ENCODE measurements at places on chromosomes 6 and 20.

GRCh38 chr6:18207438-18207837, 52.2 kb downstream of the KDM1B start:
- DNase-seq: no peak

GRCh38 chr6:155687645-155688044, 232.0 kb upstream of the NOX3 start:
- DNase-seq: no peak

GRCh38 chr6:162177746-162178145, 549.8 kb downstream of the PRKN start:
- DNase-seq: no peak

- DNase-seq: no peak
These were observed 19.9 kb downstream of the SLC13A3 start for GRCh38 chr20:46631212-46631869.

DNA sequence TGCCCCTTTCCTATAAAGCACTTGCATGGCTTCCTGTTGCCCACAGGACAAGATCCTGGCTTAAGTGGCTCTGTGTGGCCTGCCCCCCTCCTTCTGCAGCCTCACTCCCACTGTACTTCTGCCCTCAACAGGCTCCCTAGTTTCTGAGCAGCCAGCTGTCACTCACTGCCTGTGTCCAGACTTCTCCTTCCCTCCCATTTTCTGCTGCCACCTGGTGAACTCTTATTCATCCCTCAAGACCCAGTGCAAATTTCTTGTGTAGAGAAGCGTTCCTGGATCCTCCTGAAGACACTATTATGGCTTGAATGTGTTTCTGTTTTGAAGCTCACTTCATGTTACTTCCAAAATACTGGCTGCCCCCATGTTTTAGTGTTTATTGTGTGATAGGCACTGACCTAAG, 26.5 kb downstream of the SNPH start:
- no peak for DNase-seq

- no peak for DNase-seq
These were observed 171.3 kb upstream of the SSTR4 start for GRCh38 chr20:22863826-22864225.

GRCh38 chr6:117928833-117929232, 21.8 kb downstream of the SLC35F1 start:
- DNase-seq: no peak

DNA sequence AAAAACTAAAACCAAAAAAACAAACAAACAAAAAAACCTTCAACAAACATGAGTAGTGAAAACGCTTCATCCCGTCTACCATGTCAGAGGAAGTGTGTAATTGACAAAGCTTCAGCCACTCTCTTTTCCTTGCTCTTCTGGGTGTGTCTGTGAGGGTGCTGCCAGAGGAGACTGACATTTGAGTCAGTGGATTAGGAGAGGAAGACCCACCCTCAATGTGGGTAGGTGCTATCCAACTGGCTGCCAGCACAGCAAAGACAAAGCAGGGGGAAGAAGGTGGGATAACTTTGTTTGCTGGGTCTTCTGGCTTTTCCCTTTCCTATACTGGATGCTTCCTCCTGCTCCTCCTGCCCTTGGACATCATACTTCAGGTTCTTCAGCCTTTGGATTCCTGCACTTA, 145.6 kb downstream of the TASP1 start:
- no peak for DNase-seq

DNA sequence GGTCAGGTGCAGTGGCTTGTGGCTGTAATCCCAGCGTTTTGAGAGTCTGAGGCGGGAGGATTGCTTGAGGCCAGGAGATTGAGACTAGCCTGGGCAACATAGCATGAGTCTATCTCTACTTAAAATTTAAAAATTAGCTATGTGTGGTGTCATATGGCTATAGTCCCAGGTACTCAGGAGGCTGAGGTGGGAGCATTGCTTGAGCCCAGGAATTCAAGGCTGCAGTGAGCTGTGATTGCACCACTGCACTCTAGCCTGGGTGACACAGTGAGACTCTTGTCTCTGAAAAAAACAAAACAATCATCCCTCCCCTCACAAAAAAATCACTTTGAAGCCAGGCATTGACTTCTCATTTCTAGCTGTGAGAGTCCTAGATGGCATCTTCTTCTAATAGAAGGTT, 32.1 kb downstream of the AIG1 start:
- DNase-seq: no peak

- DNase-seq: no peak
These were observed 744.1 kb upstream of the GJE1 start for GRCh38 chr6:141388666-141389065.

GRCh38 chr20:49768204-49769047, 44.2 kb upstream of the SLC9A8 start:
- peak; percentile 84 for DNase-seq

DNA sequence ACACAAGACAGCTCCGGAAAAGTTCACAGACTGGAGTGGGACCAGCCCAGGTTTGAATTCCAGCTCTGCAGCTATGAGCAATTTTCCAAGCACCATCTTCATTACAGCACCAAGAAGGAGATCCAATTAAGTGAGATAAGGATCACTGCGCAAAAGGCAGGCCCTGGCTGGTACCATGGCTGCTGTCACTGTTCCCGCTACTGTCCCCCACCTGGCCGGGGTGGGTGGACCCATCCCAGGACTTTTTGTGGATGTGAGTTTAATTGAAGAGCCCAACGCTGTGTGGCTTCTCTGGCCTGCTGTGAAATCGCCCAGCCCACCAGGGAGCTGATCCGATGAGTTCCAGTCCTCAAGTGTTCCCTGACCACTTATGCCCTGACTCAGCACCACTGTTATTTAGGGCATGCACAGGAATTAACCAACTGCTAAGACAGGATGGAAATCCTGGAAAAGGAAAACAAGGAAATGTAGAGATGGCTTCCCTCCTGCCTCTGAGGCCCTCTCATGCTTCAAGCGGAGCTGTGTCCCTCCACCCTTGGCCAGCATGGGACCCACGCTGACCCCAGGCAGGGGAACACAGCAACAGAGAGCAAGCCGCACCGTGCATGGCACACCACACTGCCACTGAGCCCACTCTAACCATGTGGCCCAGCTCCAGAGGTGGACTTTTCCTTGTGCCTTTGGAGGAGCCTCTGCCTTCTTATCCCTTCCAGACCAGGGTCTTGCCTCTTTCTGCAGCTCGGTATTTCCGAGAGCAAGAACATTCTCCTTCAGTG, 150.0 kb upstream of the CST7 start:
- DNase-seq: no peak

GRCh38 chr20:34941226-34941625, 14.4 kb downstream of the GSS start:
- DNase-seq: no peak

DNA sequence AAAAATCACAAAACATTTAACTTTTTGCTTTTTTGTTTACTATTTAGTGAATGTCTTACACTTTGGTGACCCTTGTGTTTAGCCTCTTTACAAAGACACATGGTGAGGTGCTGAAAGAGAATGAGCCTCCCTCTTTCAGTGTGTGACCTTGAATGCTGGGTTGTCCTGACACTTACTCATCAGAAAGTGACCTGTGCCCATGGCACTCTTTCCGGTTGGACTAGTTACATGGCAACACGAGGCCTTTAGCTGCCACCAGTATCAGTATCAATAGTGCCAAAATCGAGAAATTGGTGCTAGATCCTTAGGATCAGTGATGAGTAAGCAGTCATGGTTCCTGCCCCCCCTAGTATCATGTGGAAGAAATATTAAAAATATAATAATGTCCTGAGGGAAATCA, 1.7 kb upstream of the RPL7L1 start:
- DNase-seq: no peak

GRCh38 chr6:153942361-153942760, 96.7 kb upstream of the OPRM1 start:
- DNase-seq: no peak

DNA sequence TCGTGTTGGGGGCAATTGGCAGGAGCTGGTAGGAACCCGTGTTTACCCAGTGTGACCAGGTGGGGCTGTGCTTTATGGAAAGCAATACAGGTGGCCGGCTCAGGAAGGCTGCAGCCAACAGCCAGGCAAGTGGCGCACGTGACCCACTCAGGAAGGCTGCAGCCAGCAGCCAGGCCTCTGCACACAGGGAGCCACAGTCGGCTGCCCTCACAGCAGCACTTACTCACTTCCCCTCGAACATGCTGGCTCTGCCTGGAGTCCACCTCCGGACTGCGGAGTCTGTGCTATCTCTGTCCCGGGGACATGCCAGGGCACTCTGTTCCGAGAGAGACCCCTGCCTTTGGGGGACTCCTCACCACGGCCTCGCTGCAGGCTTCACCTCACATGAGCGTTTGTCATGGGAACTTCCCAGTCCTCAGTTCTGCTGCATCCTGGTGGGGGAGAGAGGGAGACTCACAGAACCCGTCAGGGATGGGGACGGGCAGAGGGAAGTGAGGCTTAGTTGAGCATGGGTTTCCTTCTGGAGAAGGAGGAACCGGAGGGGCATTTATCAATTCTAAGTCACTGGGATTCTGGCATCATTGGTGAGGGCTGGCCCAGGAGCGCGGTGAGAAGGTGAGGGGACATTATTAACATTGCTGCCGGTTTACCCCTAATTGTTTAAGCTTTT, 76.8 kb downstream of the TTLL2 start:
- DNase-seq: no peak

GRCh38 chr20:52060794-52061714, 130.5 kb downstream of the ZFP64 start:
- peak; percentile 33 for DNase-seq

DNA sequence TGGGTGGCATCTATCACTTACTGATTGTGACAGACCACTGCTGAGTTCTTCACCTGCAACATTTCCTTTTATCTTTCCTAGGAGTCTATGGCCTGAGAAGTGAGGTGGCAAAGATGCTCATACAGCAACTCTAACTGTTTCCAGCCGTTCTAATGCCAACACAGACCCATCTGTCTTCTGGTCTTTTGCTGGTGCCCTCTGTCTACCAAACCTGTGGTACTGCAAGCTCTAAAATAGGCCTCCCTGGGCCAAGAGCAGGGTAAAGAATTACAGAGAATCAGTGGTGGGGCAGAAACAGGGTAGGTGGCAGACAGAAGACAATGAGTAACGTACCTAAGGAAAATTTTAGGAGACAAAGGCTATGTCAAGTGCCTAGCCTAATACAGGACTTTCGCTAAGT, 611.0 kb upstream of the FLRT3 start:
- no peak for DNase-seq

- DNase-seq: no peak
These were observed 184.3 kb downstream of the JARID2 start for GRCh38 chr6:15430186-15430585.

DNA sequence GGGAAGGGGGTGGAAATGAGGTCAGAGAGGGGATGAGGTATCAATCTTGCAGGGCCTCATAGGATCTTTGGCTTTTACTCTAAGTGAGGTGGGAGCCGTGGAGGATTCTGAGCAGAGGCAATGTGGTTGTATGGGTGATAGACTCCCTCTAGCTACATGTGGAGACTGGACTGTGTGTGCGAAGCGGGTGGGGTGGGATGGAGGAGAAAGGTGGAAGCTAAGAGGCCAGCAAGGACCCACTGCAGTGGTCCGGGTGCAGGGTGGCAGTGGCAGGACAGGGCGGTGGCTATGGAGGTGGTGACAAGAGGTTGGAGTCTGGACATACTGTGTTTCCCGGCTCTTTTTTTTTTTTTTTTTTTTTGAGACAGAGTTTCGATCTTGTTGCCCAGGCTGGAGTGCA, 62.4 kb upstream of the PTPN1 start:
- no peak for DNase-seq

- DNase-seq: no peak
These were observed 65.0 kb downstream of the QRSL1 start for GRCh38 chr6:106694343-106694742.
